ENCODE measurements at places on chromosomes 16 and 17.

- peak; percentile 98 for DNase-seq
These were observed 164.5 kb downstream of the PRKCA start for GRCh38 chr17:66466840-66467367.

DNA sequence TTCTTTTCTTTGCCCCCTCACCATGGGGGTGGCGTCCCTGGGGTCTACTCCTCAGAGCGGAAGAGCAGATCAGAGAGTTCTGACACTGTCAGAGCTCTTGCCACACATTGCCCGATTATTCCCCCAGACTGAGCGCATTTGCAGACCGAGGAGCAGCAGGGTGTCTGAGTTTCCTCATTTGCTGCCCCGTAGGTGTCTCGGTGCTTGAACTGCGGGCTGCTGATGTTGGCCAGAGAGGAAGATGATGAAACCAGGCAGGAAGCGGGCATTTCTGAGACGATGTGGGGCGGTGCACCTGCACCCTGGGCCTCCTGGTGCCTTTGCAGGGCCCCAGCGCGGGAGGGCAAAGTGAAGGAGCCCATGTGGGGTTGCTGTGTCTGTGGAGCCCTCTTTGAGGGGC is 55.2 kb downstream of the ARSG start:
- DNase-seq = no peak

DNA sequence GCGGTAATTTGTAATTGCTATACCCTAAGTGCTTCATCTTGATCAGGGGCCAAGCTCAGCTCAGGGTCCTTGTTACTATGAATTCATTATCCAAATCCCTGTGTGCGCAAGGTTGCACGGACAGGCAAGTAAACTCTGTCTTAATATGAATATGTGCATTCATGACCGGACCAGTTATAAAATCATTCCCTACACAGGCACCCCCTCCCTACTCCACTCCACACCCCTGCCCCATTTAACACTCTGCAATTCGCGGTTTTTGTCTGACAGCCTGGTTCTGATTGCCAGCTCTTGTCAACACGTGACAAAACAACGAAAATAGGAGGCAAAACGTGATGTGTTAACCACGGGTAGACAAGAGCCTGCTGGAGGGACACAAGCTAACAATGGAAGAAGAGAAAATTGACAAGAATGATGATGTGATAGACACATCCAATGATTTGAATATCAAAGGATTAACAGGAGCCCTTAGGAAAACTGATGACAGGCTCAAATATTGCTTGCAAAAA is 76.5 kb downstream of the CACNG3 start:
- DNase-seq = no peak

- no peak for DNase-seq
These were observed 1.8 kb upstream of the NSMCE1 start for GRCh38 chr16:27270349-27270748.

DNA sequence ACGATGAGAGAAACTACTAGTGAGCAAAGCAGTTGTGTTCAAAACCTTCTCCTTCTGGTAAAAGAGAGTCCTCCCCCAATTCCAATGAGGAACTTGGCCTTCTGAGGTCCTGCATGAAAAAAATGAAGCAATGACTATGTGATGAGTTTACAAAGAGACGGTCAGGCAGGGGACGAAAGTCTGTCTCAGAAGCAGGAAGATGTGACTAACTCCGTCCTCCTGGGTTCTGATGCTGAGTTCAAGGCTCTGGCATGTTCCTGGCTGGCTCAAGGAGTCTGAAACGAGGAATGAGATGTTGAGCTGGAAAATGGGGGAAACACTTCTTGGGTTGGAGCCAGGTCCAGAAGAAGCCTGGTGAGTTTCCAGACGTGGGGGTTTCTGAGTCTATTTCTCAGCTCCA is 129.6 kb downstream of the CPPED1 start:
- DNase-seq = no peak

DNA sequence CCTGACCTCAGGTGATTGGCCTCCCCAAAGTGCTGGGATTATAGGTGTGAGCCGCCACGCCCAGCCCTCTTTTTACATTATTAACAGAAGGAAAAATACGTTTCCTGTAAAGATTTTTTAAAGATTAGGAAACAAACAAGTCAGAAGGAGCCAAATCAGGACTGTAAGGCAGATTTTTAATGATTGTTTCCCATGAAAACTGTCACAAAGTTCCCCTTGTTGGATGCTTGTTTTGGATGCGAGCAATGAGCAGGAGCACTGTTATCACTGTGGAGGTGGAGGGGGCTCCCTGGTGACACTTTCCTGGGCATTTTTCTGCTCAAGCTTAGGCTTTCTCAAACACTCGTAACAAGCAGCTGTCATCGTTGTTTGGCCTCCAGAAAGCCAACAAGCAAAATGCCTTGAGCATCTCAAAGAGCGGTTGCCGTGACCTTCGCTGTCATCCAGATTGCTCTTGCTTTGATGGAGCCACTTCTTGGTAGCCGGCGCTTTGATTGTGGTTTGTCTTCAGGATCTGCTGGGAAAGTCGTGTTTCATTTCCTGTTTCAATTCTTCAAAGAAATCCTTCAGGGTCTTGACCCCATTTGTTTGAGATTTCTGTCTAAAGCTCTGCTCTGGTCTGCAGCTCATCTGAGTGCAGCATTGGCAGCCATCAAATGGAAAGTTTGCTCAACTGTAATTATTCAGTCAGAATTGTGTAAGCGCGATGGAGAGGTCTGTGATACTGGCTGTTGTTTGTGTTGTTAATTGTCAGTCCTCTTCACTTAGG is 128.7 kb downstream of the RPTOR start:
- no peak for DNase-seq

DNA sequence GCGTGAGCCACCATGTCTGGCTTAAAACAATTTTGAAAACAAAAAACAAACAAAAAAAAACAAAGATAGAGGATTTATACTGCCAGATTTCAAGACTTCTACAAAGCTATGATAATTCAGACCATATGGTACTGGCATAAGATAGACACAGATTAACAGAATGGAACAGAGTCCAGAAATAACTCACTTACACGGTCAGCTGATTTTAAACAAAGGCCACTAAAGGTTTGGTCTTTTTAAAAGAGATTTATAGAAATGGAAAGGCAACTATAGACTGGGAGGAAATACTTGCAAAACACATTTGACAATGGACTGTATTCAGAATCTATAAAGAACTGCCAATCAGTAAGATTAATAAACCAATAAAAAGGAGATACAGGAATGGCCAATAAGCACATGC is 48.6 kb upstream of the MNT start:
- DNase-seq = no peak

DNA sequence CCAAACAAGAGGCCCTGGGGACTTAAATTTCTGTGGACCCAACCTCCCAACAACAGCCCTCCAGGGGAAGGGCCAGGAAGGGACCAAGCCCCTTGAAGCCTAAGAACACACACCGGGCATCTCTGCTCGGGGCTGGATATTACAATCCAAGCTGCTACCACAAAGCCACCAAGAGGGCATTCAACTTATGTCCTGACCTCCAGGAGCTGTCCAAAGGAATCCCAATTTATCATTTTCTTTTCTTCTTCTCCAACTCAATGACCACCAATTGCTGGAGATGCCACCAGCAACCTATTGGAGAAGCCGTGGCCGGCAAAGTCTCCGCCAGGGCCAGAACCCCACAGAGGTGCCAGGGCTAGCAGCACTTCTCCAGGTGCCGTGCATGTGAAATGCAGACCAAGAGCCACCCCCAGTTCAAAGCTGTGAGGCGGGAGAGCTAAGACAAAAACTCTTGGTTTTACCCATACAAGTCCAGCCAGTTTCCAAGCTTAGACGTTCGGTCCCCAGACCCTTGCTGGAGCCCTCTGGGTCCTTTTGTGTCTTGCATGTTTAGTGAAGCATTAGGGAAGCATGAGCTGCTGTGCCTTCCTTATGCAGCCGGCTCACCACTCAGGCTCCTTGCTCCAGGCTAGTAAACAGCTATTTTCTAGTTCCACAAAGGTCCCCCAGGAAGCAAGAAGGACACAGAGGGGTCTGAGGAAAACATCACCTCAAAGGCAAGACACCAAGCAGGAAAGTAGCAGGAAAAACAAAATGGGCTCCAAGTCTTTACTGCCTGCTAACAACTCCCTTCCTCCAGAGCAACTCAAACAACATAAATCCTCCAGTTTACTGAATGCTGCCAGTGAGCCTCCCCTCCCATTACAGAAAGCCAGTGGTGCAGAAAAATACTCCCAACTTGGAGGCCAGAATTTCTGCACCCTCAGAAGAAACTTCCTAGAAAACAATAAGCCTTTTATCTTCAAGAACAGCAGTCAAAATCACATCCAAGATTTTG is 3.2 kb downstream of the PITPNA start:
- DNase-seq = no peak

GRCh38 chr17:10224582-10225195 is 26.3 kb upstream of the GAS7 start:
- DNase-seq = no peak

GRCh38 chr16:87391324-87391949 is 699 bp upstream of the MAP1LC3B start:
- no peak for DNase-seq

- peak; percentile 1 for DNase-seq
These were observed 64.1 kb upstream of the CACNG4 start for GRCh38 chr17:66900126-66901010.

GRCh38 chr16:10684511-10685151 is 10.1 kb downstream of the TEKT5 start:
- DNase-seq = no peak

DNA sequence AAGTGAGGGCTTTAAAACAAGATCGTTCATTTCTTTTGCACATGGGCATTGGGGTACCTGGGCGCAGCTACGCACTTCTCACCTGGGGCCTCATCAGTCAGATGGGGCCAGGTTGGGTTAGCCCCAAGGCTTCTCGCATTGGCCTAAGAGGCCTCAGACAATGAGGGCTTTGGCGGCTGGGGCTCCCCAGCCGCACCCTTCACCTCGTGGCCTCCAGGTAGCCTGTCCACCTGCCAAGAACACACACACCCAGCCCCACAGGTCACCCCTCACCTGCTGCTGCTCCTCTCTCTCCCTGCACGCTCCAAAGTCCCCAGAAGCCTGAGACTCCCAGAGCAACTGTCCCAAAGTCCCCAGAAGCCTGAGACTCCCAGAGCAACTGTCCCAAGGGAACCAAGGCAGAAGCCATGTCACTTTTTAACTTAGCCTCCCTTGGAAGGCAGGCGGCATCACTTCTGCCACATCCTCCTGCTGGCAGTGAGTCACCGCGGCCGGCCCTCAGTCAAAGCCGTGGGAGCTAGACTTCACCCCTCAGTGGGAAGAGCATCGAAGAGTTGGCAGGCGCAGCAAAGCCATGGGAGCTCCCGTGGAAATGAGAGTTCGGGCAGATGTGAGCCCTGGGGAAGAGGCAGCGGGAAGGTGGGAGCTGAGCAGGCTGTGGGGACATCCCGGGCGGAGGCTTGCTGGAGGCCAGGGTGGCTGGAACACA is 78.9 kb upstream of the PLCG2 start:
- no peak for DNase-seq

DNA sequence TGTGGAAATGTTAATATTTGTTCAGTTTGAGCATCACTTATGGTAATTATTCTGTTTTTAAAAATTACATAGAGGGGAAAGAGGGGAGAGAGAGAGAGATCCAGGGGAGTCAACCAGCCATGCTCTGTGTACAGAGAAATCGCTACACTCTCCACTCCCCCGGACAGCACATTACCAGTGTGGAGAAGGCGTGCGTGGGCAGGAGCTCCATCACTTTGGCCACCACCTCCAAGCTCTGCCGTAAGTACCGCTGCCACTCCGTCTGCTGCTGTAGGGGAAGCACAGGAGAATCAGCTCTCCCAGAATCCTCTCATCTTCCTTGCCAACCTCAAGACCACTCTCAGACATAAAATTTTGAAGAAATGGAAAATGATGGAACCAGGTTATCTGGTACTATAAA is 70.2 kb upstream of the GSG1L start:
- no peak for DNase-seq

GRCh38 chr16:67311607-67312488 is 14.7 kb downstream of the KCTD19 start:
- DNase-seq = peak; percentile 99

- no peak for DNase-seq
These were observed 6.2 kb downstream of the EFNB3 start for GRCh38 chr17:7711051-7711755.

DNA sequence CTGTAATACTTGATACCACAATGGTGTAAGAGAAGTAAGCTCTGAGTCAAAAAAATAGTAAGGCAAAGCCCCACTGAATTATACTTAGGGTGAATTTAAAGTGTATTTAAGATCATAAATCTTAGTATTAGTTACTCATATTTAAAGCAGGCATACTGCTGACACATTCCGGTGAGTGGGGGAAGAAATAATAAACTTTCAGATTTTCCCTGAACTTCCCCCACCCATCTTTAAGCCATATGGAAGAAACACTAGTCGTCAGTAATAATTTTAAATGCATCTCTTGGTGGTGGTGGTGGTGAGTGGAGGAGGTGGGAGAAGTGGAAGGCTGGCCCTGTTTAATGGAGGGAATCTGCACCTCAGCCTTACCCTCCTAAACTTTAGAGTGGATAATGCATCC is 20.5 kb downstream of the MPHOSPH6 start:
- no peak for DNase-seq

DNA sequence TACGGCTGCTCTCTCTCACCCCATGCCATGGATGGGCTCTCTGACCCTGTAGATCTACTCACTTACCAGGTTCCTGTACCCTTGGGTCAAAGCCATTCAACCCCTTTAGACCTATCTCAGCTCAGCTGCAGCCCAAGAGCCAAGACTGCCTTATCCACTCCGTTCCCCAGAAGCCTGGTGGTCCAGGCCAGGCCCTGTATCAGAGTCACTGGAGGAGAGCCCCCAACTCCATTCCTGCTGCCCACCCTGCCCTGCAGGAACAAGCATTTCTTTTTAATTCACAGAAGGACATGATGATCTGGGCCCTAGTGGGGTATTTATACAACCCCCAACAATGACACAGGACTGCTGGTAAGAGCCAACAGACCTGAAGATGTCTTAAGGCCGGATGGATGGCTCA is 76.8 kb downstream of the AIPL1 start:
- DNase-seq = no peak

GRCh38 chr17:62093188-62094155 is 28.4 kb upstream of the MED13 start:
- peak; percentile 94 for DNase-seq

DNA sequence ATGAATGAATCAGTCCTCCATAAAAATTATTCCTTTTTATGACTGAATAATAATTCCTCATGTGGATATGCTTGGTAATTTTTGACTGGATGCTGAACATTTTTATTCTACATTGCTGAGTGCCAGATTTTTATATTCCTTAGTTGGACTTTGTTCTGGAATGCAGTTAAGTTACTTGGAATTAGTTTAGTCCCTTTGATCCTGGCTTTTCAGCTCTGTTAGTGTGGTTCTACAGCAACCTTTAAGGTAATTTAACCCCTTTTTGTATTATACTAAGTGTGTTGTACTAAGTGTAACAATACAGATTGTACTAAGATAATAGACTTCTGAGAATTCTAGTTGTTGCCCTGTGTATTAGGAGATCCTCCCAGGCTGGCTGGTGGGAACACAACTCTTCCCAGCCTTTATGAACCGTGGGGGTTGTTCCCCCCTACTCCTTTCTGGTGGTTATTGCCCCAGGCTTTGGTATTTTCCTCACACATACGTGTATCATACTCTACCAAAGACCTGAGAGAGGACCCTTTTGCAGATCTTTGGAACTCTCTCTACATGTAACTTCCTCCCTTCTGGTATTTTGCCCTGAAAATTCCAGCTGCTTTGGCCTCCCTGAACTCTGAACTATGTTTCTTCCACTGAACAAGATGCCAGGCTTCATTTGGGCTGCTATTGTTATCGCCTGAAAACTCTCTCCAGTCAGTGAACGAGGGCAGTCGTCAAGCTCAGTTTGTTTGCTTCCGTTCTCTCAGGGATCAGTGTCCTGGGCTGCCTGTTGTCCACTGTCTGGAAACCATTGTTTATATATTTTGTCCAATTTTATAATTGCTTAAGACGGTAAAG is 30.5 kb downstream of the TANGO6 start:
- DNase-seq = no peak

All from kidney glomerular epithelial cell (primary cell).